Activated CD4-positive, alpha-beta T cell treated with anti-CD3 and anti-CD28 coated beads for 24 hours (primary cell): ENCODE measurements at places on chromosomes 6 and 20.

- DNase-seq, result peak; percentile 23
These were observed 115.2 kb upstream of the RNF24 start for GRCh38 chr20:4130404-4131189.

DNA sequence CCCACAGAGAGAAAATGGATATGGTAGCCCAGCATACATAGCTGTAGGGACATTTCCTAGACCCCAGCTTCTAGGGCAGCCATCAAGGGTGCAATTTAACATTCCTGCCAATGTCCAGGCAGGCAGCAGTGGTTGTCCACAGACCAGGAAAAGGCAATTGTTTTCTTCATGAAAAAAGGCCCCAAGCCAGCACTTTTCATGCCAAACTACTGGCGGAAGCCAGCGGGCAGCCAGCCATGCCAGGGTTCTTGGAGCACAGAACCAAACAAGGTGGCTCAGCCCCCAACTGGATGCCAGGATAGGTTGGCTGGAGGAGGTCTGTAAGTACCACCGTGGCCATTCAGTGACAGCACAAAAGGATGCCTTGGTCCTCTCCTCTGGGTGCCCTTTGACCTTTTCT is 94.6 kb downstream of the BANF2 start:
- DNase-seq, result no peak

GRCh38 chr6:26016245-26016962 is 53.8 kb downstream of the TRIM38 start:
- DNase-seq, result no peak

- DNase-seq, result no peak
These were observed 930.3 kb downstream of the QKI start for GRCh38 chr6:164344801-164345291.
